Purkinje cell (primary cell): ENCODE measurements at places on chromosomes 12 and 14. TPM values are rescaled to one million over a fixed set of nuclear protein-coding genes. Genes with fewer than 3 reads are reported as not detected.

CCDC197 gene
- polyA plus RNA-seq, result not detected in 2 replicates

SIX6 gene
- not detected in 2 replicates for polyA plus RNA-seq

IQSEC3 gene
- polyA plus RNA-seq, result 27.4 and 30.1 TPM in 2 replicates

RILPL1 gene
- polyA plus RNA-seq, result 0.50 and 6.8 TPM in 2 replicates

PRPH gene
- polyA plus RNA-seq, result not detected in 2 replicates

ZNF664 gene
- polyA plus RNA-seq, result 15.0 and 17.5 TPM in 2 replicates

NKX2-1 gene
- not detected in 2 replicates for polyA plus RNA-seq

NANOG gene
- polyA plus RNA-seq, result 0.09 TPM in 1 of 2 replicates, not detected in the other
